Progenitor cell of endocrine pancreas (in vitro differentiated cells): ENCODE measurements at places on chromosomes 2 and 18.

GRCh38 chr18:21703241-21703820 lies 1.2 kb downstream of the ABHD3 start:
- no peak for DNase-seq

DNA sequence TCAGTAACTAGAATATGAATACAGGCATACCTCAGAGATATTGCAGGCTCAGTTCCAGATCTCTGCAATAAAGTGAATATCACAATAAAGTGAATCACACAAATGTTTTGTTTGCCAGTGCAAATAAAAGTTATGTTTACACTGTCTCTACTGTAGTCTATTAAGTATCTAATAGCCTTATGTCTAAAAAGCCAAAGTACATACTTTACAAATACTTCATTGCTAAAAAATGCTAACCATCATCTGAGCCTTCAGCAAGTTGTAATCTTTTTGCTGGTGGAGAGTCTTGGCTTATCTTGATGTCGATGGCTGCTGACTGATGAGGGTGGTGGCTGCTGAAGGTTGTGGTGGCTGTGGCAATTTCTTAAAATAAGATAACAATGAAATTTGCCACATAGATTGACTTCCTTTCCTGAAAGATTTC lies 159.4 kb downstream of the MYO1B start:
- DNase-seq: no peak

- DNase-seq: no peak
Observed at GRCh38 chr2:120299004-120299403, 46.4 kb downstream of the RALB start.

GRCh38 chr18:74598350-74599001 lies 806 bp downstream of the ZNF407 start:
- DNase-seq: peak; percentile 63

- no peak for DNase-seq
Observed at GRCh38 chr2:100339823-100340222, 17.5 kb upstream of the LONRF2 start.
